Effector CD4-positive, alpha-beta T cell (primary cell): ENCODE measurements at places on chromosomes 3 and 15.

DNA sequence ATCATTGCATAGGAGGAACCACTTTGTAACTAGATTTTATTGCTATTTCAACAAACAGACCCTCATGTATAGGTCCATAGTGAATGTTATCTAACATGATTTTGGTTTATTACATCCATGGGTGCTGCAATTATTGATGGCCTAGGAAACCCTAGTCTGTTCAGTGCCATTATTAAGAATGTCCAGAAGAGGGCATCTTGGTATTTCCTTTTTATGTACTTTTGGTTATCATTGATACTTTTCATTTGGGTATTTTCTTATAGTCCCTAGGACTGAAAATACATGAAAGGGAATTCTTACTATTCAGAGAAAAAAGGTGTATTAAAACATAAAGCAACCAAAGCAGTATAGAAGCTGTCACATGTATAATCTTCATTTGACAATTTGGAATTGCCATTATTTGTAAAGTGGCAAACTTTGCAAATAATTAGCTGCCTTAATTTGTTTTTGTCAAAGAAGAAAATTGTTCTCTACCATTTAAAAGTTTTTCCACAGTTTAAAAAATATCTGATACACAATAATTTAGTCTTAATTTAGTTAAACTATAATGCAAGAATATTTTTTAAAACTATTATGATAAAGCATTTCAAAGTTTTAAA, 48.7 kb downstream of the CNOT10 start:
- no peak for DNase-seq

DNA sequence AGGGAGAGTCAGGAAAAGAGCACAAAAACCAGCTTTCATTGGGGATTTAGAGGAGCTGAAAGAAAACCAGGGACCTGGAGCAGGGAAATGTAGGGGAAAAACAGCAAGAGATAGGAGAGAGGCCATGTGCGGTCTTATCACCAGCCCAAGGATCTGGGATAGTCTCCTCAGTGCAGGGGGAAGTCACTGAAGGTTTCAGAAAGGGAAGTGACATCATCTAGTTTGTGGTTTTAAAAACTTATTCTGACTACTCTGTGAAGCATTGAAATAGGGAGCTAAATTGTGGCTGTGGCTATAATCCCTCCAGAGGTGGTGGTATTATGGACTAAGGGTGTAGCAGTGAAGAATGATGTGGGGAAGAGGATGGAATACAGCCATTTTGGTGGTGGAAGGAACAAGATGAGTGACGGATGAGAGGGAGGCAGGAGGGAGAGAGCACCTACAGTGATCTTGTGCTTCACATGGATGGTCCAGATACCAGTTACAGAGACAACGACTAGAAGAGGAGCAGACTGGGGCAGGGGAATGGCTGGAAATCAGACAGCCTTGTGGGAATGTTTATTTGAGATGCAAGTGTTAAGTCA, 72.7 kb downstream of the HMG20A start:
- DNase-seq: no peak

DNA sequence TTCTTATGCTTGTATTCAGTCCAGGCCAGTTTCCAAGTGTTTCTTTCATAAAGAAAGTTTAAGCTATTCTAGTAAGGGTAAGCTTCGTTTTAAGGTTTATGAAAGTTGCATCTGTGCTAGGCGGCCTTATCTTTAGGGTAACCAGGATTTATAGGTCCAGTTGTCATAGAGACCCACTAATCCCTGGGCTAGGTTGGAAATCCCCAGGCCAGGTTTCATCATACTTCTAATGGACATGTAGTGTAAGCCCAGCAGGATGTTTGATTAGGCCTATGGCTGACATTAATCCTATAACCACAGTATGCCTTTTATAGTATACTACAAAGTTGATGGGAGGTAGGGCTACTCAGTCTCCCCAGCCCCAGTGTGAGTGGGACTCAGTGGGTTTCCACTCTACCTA, 312.4 kb downstream of the CACNA2D3 start:
- DNase-seq: no peak

DNA sequence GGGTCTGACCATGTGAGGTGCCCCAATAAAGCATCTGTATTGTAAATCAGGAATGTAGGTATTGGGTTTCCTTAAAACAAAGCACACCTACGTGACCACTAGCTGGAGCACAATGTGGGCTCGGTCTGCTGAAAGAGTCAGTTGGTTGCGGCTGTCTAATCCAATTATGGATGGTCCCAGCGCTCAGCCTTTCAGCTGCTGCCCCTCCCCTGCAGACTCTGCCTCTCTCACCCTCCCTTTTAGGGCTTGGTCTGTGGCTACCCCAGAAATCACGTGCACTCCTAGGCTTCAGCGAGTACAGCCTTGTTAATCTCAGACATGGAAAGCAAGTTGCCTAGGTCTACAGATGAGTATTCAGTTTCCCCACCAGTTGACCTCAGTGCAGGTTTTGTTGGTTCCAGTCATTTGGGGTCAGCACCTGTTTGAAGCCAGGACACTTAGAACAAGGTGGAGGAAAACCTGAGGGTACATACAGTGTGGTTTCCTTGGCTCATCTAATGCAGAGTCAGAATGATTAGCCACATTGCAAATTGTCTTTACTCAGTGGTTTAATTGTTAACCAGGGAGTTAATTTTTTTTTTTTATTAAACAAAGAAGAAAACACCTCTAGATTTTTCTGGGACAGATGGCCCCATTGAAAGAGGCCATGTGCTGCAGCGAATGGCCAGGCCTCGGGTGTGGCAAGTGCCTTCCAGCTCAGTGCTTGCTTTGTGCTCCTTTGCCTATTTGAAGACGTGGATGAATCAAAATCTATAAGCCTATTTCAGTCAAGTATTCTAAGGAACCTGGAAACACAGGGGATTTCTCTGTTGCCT, 137.7 kb downstream of the IGF1R start:
- DNase-seq: no peak

DNA sequence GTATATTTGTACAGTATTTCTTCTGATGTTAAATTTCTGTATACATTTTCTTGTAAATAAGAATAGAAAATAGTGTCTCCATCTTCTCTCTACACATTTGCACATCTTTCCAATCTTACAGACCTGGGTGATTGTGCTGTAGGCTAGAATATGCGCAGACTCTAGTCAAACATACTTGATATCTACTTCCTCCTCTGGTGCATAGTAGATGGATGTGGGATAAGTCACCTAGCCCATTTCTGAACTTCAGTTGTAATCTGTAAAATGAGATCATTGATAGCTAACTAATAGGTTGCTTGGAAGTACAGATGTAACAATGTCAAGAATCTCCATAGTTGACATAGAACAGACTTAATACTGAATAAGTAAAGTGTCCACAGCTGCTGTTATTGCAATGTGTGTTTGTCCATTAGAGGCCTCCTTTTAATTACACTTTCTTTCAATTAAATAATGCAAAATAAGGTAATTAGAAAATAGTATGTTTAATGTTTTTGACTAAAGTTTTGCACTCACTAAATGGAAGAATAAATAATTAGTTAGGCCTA, 46.7 kb downstream of the ALCAM start:
- no peak for DNase-seq

- DNase-seq: no peak
Observed at GRCh38 chr3:2098398-2099027, at the start of gene CNTN4. Gene CNTN4 (plus strand): TSS chr3:2098866.

DNA sequence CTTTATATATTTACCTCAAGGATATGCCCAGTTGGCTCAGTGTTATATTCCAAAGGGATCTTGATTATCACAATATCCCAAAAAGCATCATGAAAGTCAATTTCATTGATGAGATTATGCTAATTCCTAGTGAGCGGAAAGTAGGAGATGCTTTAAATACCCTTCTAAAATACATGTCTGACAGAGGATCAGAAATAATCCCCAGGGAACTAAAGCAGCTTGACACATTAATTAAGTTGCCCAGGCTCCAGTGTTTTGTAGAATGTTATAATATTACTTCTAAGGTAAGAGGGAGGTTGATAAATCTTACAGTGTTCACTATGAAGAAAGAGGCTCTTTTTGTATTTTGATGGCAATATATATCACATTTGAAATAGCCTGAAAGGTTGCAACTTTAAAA, 767.5 kb upstream of the ROBO1 start:
- DNase-seq: no peak

DNA sequence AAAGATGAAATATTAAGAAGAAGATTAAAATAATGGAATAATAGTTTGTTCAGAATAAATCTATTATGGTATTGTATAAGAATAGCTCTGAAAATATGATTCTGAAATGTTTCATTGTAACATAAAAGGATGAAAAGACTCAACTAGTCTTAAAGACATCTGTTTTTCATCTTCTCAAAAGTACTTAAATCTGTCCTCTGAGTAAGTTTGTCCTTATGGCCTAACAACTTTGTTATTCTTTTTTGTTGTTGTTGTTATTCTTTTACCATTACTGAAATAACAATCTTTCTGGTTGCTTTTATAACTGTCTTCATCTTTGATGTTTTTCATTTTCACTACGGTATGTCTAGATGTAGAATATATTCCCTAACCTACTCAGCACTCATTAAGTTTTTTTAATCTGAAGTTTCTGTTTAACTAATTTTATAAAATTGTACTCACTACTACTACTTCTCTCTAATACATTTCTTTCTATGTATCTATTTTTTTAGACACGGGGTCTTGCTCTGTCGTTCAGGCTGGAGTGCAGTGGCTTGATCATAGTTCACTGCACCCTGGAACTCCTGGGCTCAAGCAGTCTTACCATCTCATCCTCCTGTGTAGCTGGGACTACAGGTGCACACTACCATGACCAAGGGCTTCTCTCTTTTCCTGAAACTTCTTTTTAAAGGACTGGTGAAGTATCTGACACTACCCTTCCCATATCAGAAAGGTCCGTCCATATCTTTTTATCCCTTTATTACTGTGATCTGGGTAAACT, 240.7 kb downstream of the PCCB start:
- no peak for DNase-seq

GRCh38 chr3:79161941-79162340, 605.9 kb downstream of the ROBO1 start:
- no peak for DNase-seq

DNA sequence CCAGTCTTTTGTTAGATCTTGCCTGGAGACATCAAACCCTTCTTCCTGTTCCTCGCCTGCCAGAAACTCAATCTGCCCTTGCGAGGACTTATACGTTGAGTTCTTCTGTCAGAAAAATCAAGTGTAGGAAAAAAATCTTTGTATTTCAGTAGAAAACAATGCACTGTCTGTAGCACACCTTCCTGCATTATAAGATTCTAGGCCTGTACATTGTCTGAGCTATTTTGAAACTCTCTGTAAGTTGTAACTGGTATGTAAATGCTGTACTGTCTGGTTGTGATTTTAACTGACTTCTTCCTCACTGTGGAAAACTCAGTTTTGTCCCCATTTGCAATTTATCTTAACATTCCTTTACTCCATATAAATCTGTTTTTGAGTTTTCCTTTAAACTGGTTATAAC, 17.7 kb upstream of the XIRP1 start:
- DNase-seq: no peak

DNA sequence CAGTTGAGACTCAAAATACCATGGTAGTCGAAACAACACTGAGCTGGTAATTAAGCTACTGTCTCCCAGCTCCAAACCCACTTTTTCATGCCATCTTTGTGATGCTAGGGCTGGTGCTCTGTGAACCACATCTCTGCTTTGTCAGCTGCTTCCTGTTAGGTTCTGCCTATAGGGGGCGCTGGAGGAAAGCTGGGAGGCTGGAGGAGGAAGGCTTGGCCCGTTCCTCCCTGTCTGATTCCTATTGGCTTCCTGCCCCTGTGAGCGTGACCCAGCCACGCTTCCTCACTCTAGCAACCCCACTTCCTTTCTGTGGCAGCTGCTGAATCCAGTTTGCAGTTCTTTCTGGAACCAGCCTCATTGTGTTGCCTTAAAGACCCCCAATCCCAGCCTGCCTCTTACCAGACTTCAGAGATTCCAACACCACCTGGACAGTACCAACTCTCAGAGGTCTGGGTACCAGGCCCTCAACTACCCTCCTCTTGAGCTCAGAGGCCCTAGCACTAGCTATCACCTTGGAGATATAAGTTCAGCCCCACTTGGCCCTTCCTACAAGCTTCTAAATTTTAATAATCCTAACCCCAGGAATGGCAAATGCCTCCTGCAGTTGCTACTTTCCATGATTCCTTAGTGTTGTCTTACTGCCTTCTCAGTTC, 120.9 kb downstream of the ERC2 start:
- DNase-seq: no peak

DNA sequence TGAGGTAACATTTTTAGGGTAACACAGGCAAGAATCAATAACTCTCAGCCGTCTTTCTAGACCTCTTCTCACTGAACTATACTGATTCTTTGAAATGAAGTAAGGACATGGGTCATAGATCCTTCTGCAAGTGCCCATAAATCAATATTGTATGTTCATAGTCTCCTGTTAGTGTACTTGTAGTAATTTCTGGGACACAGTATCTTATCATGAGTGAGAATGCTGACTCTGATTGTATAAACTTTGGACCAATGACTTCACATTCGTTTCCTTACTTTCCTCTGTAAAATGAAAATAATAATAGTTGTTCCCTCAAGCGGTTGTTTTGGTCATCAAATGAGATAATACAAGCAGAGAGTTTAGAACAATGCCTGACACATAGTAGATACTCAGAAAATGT, 777.1 kb upstream of the GOLIM4 start:
- no peak for DNase-seq

DNA sequence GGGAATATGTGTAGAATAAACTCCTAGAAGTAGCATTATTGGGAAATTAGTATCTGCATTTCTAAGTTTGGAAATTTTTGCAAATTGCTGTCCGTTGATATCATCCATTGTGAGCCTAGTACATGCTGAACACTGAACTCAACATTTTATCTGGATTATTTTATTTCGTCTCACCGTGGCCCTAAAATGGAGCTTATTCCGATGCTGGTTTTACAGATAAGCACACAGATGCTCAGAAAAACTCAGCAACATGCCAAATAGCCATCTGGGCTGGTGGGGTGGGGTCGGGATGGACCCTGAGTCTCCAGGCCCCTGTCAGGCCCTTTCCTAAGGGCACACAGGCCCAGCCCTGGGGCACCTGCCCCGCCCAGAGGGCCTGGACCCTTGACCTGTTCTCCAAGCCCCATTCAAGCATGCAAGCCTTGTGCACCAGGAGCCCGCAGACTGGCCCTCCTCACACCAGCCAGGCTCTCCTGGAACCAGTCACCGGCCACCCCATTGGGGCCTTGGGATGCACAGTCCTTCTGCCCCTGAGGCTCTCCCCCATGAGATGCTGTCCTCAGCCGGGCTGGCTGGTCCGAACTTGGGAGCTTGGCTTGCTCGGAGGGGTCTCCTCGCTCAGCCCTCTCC, 20.7 kb upstream of the KLF13 start:
- DNase-seq: no peak

GRCh38 chr15:42315521-42315920, 42.3 kb upstream of the TMEM87A start:
- DNase-seq: no peak

GRCh38 chr3:166223120-166223519, 385.9 kb upstream of the BCHE start:
- no peak for DNase-seq

- no peak for DNase-seq
Observed at GRCh38 chr3:55765398-55765797, 278.3 kb upstream of the WNT5A start.
